Body of pancreas (tissue), 4 donors: ENCODE measurements at places on chromosomes 11 and 22.

GRCh38 chr11:87425943-87426342 is 388.2 kb downstream of the TMEM135 start:
- DNase-seq = no peak

DNA sequence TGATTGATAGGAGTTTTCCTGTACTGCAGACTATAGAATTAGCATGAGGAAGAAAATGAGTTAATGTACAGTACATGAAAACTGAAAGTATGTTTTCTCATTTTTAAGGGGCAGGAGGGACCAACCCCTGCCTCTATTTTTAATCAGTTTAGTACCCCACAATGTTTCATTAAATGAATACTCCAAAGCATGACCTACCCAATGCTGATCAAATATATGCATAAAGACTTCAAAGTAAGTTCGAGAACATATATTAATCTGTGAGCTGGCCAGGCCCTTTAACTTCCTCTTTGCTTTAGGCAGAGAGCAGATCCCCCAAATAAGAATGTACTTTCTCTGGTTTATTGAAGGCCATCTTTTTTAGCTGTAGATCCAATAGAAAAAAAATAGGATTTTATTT is 161.0 kb downstream of the FCHSD2 start:
- DNase-seq = no peak

- no peak for DNase-seq
Observed at GRCh38 chr22:46245511-46245910, 4.6 kb downstream of the CDPF1 start.

GRCh38 chr11:74464746-74465145 is 2.6 kb downstream of the KCNE3 start:
- DNase-seq = no peak

DNA sequence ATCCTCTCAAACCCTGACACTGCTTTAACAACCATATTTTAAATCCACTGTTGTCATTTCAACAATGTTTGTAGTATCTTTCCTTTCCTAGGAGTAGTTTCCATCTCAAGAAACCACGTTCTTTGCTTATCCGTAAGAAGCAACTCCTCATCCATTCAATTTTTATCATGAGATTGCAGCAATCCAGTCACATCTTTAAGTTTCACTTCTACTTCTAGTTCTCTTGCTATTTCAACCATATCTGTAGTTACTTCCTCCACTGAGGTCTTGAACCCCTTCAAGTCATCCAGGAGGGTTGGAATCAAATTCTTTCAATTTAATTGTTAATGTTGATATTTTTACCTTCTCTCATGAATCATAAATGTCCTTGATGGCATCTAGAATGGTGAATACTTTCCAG is 22.4 kb downstream of the CCDC82 start:
- no peak for DNase-seq
